ENCODE measurements at places on chromosomes 6 and 20.

GRCh38 chr20:1933465-1933870 is 38.3 kb downstream of the SIRPA start:
- ATAC-seq, result no peak

GRCh38 chr6:81169166-81169565 is 583.3 kb downstream of the TENT5A start:
- no peak for ATAC-seq

GRCh38 chr6:107495196-107495643 is 5.3 kb downstream of the SOBP start:
- no peak for ATAC-seq

GRCh38 chr6:37630281-37630799 is 67.3 kb downstream of the MDGA1 start:
- peak; percentile 97 for ATAC-seq

GRCh38 chr6:25359191-25359861 is 80.2 kb downstream of the CARMIL1 start:
- no peak for ATAC-seq

DNA sequence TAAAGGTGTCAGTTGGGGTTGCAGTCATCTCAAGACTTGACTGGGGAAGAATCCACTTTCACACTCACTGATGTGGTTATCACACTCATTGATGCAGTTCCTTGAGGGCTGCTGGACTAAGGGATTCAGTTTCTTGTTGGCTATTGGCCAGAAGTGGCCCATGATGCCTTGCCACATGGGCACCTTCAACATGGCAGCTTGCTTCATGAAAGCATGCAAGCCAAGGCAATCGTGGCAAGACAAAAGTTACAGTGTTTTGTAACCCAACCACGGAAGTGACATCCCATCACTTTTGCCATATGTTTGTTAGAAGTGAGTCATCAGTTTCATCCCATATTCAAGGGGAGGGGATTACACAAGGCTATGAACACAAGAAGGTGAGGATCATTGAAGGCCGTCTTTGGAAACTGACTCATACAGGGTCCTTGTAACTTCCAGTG is 3.8 kb upstream of the RANBP9 start:
- ATAC-seq, result no peak

DNA sequence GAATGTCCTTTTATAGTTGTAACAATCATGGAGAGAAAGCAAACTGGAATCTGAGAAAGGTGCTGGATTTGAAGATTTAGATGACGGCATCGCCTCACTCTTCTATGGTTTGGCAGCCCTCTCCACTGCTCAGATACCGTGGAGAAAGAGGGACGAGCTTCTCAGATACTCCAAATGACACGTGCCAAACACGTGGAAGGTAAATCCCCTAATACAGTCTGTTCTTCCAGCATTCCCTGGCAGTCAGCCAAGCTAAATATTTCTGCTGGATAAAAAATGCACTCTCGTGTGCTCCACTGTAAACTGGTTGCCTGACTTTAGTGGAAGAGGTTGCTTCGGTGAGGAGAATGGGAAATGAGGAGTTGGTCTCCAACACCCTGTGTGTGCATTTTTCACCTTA is 16.7 kb upstream of the PRDM1 start:
- ATAC-seq, result peak; percentile 36
